HFFc6 (cell line): ENCODE measurements at places on chromosomes 6 and 20.
A peak's percentile ranks its signal among the peaks of the same experiment; 100 is the strongest.

- no peak for DNase-seq
Observed at GRCh38 chr20:63696628-63697356, at the start of gene TNFRSF6B. TSS of gene TNFRSF6B (plus strand) at chr20:63696652. CDS start at chr20:63696768, 116 bp downstream.

DNA sequence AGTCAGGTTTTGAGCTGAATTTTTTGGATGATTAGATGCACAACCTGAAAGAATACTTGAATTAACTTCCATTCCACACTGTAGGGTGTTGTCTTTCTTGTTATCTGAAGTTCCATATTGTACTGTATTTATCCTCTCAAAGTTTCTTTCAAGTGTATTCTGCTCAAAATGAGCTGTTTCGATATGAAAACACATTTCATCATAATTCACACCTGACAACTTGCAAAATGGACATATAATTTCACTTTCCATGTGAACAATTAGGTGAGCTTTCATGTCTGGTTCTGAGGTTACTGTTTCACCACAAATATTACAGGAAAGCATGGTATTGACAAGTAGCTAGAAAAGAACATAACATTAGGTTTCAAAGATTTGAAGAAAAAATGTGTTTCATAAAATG lies 1.7 kb downstream of the ZUP1 start:
- no peak for DNase-seq

DNA sequence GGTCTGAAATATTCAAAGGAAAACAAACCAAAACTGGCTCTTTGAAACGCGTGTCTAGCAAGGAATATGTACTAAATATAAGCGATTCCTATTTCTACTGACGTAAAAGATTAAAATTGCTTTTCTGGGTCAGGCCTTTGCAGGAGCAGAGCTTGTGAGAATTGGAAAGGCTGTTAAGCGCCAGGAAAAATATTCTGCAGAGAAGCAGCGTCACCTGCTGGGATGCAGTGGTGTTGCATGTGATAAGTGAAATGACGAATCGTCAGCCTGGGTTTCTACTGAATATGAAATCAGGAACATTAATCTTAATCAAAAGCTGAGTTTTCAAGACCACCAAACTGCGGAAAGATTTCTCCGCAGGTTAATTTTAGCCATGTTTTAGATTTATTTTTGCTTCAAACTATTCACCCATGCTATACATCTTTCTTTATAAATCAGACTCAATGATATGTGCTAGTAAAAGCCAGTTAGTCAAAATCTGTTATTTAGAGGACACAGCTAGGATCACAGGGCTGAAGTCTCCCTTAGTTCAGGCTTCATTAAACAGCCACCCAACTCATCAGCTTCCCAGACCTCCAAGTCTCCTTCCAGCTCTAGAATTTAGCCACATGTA lies 67.4 kb downstream of the ALDH8A1 start:
- DNase-seq, result peak; percentile 70

GRCh38 chr6:7016226-7016625 lies 91.5 kb upstream of the RREB1 start:
- DNase-seq, result no peak

DNA sequence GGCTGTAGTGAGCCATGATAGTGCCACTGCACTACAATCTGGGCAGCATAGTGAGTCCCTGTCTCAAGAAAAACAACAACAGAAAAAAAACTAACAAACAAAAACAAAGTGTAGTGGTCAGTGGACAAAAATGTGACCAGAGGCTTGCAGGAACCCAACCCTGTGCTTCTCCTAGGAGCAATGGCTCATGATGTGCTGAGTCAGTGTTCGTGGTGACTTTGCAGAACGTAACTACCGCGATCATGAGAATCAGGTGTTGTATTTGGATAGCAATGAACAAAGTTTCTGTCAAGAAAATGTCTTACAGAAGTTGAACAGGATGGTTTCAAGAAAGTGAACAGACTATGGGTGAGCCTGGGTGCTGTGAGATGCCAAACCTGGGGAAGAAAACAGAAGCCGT lies 18.5 kb upstream of the FOXC1 start:
- DNase-seq, result no peak

DNA sequence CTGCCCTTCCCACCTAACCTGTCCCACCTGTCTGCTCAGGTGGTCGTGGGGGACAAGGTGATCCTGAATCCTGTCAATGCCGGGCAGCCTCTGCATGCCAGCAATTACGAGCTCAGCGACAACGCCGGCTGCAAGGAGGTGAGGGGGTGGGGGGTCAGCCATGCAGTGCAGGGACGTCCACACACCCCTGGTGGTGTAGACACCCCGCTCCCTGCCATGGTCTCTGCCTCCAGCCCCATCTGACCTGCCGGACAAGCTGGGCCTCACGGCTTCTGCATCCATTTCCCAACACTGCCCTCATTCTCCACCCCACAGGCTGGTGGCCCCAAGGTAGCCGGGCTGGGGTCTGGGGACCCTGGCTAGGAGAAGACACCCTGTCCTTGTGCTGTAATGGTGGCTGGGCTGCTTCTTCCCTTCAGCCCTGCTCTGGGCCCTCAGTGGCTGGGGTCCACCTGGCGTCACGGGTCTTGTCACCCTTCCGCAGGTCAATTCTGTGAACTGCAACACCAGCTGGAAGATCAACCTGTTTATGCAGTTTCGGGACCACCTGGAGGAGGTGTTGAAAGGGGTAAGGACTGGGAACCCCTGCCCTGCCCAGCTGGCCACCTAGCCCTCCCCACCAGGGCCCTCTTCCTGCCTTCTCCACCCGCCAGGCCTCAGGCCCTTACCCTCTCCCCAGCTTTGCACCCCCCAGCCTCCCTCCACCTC lies 38.0 kb downstream of the ITPR3 start:
- no peak for DNase-seq

GRCh38 chr20:38220587-38221118 lies 39.9 kb downstream of the KIAA1755 start:
- DNase-seq, result no peak

DNA sequence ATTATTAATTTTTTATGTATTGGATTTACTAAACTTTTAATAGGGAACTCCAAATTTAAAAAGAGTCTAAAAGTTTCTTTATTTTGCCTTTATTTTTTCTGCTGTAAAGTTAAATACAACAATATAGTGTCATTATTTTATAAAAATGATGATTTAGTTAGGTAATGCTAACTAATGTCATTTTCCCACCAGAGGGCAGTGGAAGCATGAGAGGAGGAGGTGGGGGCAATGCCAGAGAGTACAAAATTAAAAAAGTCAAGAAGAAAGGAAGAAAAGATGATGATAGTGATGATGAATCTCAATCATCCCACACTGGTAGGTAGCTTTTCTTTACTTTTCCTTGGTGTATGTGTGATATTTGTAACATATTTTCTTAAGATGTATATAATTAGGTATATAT lies 20.2 kb upstream of the FHL5 start:
- DNase-seq, result peak; percentile 5

DNA sequence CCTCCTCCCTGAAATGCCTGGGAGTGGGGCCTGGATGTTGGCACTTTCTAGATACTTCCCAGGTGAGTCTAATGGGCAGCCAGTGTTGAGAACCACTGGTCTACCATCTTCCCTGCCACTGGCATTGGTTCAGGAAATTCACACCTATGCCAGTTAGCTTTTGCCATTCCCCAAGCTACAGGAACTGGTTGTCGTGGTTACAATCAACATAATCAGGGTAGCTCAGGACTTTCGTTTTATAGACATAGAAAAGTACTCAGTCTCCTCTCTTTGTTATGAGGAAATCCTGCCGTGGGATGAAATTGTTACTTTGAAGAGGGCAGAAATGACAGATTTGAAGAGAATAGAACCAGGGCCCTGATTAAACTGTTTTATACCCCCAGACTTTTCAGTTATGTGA lies 127.9 kb upstream of the FOXO3 start:
- DNase-seq, result no peak

DNA sequence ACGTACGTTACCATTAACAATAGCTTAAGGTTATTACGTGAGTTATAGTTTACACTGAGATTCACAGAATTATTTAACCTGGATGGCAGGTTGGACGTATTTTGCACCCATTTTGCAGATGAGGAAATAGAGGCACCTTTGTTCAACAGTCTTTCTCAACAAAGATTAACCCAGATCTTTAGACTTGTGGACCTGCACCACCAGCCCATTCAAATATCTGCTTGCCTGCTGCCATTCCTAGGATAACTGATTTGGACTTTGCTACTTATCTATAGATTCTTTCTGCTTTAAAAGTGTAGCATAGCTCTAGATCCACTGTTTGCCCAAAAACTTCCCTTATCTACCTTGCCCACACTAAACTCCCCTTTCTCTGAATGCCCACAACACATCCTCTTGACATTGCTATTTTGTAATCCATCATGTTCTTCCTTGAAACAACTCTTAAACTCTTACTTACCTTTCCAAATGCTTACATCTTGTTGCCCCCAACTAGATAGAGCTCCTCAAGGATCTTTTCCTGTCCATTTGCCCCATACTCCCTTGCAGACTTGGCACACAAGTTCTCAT lies 56.4 kb upstream of the TNFAIP3 start:
- DNase-seq, result no peak

GRCh38 chr6:130034378-130035146 lies 16.2 kb downstream of the L3MBTL3 start:
- DNase-seq, result peak; percentile 64

- no peak for DNase-seq
Observed at GRCh38 chr6:118313208-118313607, 234.9 kb upstream of the PLN start.
